Activated CD4-positive, alpha-beta T cell treated with anti-CD3 and anti-CD28 coated beads, Interleukin-2, amount 10 ng/mL, durations not matched to agents 7 days and 5 days (primary cell): ENCODE measurements at places on chromosomes 3 and 15. TPM values are rescaled to one million over a fixed set of nuclear protein-coding genes. Genes with fewer than 3 reads are reported as not detected.

The GRK7 gene
- total RNA-seq, result not detected

The NPTN gene
- 41.4 TPM for total RNA-seq

DNA sequence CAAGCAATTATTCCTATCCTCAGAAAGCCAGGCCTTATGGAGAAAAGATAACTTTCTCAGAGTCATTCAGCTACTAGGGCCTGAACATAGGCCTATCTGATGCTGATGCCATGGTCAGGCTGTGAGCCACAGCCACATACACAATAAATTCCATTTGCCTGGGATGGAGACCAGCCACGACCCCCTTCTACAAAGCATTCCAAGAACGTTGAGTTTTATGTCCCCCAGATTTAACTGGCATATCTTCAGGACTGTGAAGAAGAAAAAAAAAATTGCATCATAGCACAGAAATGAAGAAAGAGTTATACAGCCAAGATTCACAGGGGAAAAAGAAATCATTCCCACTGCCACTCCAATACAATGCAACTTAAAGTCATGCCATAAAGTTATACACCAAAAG is 100.0 kb downstream of the THBS1 start:
- no peak for DNase-seq

- no peak for DNase-seq
Measured at GRCh38 chr3:112653881-112654300, 12.9 kb upstream of the CCDC80 start.

DNA sequence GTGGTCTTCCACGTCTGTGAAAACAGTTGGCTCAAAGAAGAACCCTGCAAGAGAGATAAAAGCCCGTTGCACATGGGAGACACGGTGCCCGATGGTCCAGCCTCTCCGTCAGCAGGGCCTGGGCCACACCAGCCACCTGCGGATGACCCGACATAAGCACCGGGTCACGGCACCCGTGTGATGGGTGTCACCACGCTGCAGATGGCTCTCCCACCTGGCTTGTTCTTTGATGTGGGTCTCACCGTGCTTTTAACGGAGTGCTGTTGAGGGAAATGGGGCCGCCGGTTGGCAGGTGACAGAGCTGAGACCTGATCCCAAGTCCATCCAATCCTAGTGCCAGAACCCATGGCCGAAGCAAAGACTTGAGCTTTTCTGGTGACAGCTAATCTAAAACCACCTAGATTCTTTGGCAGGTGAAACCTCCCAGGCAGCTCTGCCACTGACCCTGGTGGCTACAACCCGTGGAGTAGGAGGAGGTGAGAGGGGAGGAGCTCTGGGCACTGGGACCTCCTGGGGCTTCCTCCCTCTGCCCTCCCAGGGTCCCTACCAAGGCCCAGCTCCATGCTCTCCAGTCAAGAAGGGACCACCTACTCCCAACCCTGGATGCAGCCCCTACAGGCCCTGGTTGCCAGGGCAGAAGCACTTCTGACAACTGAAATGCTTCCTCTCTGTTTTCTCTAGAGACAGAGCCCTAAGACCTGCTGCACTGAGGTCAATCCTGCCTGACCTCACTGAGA is 23.4 kb upstream of the SLC41A3 start:
- DNase-seq, result no peak

- no peak for DNase-seq
Measured at GRCh38 chr15:40942337-40942854, 10.9 kb upstream of the CHAC1 start.

DNA sequence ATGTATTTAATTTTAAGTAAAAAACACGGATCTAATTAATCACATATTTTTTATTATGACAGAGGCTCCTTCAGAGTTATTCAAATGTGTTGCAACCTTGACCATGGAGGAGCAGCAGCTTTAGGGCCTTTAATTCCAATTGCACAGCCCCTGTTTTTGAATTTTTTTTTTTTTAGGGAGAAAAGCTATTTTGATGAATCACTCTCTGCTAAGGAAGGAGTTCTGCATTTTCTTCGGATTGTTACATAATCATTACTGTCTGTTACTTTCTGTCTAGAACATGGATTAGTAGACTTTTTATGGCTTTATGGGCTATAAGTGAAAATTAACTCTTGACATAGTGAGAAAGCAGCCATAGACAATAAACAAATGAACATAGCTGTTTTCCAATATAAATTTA is 90.8 kb downstream of the MCTP2 start:
- no peak for DNase-seq

GRCh38 chr3:48548729-48549705 is 7.6 kb downstream of the PFKFB4 start:
- peak; percentile 89 for DNase-seq

GRCh38 chr3:50557915-50558314 is 9.6 kb downstream of the C3orf18 start:
- DNase-seq, result no peak

DNA sequence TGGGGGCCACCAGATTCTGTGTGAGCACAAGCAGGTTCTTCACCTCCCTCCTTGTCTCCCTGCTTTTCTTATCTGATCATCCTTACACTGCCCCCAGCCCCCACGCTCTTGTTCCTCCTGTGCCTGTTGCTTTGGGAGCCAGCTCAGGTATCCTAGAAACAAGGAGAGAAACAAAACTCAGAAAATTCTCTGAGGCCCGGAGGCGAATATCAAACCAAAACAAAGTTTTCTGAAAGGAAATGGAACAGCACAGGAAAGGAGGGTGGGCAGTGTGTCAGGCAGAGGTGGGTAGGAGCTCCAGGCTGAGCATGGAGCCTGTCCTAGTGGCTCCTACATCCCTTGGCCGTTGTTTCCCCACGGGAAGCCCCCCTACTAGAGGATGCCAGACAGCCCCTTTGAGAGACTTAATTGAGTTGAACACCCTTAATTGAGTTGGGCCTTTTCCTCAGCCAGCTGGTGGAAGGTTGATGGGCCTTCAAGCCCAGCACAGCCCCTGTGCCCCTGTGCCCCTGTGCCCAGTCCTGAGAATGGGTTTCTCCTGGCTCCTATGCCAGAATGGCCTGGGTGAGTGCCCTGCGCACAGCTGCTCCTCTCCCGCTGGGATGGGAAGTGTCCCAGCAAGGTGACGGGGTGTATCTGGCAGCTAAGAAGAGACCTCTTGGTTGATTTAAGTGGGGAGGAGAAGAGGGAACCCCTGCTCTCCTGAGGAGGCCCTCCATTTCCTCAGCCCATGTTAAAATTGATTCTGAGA is 22.8 kb upstream of the JMJD7 start:
- DNase-seq, result no peak

GRCh38 chr3:154992655-154993054 is 87.5 kb upstream of the MME start:
- no peak for DNase-seq
